ENCODE measurements at places on chromosomes 7 and 10. TPM values are rescaled to one million over a fixed set of nuclear protein-coding genes. Genes with fewer than 3 reads are reported as not detected.

AUTS2 gene
- 14.3 TPM for total RNA-seq

- H3K4me1 ChIP-seq = peaks cover 6% of the 10 kb centered on the region
- no peak for DNase-seq
- no peaks in the 10 kb centered on the region for H3K36me3 ChIP-seq
- H3K4me3 ChIP-seq = no peak overlapping the region
These were observed 541.0 kb upstream of the FZD8 start for GRCh38 chr10:36183056-36183455.

PLAU gene
- 9.4 TPM for total RNA-seq

PTPN20 gene
- total RNA-seq = 5.9 TPM

DNA sequence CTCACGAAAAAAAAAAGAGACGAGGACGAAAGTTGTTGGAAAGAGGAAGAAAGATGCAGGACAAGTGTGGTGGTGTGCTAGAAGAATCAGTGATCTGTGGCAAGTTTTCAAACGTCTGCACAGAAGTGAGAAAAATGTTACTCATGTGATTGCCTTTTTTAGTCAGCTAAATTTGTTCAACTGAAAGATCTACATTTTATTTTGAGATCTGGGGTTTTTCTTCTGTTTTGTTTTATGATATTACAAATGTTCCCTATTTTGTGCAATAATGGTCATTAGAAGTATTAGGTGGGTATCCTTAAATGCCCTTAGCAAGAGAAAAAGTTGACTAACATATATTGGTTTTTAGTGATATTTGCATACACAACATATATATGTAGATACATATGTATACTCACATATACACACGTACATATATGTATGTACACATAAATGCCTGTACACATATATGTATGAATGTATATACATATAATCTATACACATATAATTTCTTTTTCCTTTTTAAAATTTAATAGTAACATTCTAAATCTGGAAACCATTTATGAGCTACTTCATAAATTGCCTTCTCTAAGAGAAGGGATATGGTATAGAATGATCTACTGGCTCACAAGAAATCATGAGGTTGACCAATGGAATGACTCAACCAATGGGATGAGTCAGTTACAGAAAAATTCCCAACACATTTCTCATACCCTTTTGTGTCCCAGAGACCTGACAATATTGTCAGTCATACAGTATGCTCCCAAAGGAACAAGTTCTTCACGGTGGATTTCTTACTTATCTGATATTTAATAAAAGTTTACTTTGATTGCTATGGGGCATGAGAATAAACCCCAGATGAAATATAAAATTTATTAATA, 38.4 kb downstream of the SLC39A12 start:
- H3K4me3 ChIP-seq = no peak overlapping the region
- no peaks in the 10 kb centered on the region for H3K27me3 ChIP-seq
- no peak overlapping the region for H3K27ac ChIP-seq

DNA sequence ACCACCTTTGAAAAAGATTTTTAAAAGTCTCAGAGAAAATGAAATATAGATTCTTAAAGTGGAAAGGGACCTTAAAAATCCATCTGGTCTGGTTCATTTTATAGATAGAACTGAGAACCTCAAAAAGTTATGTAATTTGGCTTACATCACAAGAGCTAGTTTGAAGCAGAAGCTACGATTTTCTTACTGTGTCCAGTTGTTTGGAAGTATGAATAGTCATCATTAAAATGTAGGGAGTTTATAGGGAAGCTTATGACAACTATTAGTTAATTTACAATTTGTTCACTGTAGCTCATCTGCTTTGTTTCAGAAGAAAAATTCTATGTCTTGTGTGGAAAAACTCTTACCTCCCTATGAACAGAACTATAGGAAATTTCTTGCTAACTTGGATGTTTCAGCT, 26.9 kb downstream of the ZEB1 start:
- H3K27me3 ChIP-seq = no peaks in the 10 kb centered on the region
- no peak for DNase-seq
- H3K4me3 ChIP-seq = no peak overlapping the region
- H3K27ac ChIP-seq = peak overlapping the region; percentile 17
- no peaks in the 10 kb centered on the region for H3K36me3 ChIP-seq

TAS2R3 gene
- 0.26 TPM for total RNA-seq

- no peaks in the 10 kb centered on the region for H3K27me3 ChIP-seq
- H3K27ac ChIP-seq = no peak overlapping the region
- H3K4me1 ChIP-seq = peaks cover 12% of the 10 kb centered on the region
These were observed 22.9 kb upstream of the CAMK2B start for GRCh38 chr7:44348300-44348699.

C10orf67 gene
- not detected for total RNA-seq

GRCh38 chr10:117464176-117464575, 78.4 kb upstream of the EMX2 start:
- H3K27me3 ChIP-seq = no peaks in the 10 kb centered on the region
- H3K4me3 ChIP-seq = no peak overlapping the region
- no peak for DNase-seq
- H3K27ac ChIP-seq = no peak overlapping the region

IGFBP3 gene
- total RNA-seq = 38.0 TPM

GRCh38 chr7:45591101-45591906, 17.1 kb downstream of the ADCY1 start:
- H3K4me3 ChIP-seq = no peak overlapping the region
- H3K4me1 ChIP-seq = no peaks in the 10 kb centered on the region
- H3K27ac ChIP-seq = no peak overlapping the region
- DNase-seq = no peak
- no peaks in the 10 kb centered on the region for H3K36me3 ChIP-seq

- no peak overlapping the region for H3K4me3 ChIP-seq
- DNase-seq = no peak
- H3K27me3 ChIP-seq = no peaks in the 10 kb centered on the region
- H3K4me1 ChIP-seq = peaks cover 10% of the 10 kb centered on the region
These were observed 162.9 kb downstream of the RGS10 start for GRCh38 chr10:119379466-119380071.
